ENCODE measurements at places on chromosomes 11 and 22.

DNA sequence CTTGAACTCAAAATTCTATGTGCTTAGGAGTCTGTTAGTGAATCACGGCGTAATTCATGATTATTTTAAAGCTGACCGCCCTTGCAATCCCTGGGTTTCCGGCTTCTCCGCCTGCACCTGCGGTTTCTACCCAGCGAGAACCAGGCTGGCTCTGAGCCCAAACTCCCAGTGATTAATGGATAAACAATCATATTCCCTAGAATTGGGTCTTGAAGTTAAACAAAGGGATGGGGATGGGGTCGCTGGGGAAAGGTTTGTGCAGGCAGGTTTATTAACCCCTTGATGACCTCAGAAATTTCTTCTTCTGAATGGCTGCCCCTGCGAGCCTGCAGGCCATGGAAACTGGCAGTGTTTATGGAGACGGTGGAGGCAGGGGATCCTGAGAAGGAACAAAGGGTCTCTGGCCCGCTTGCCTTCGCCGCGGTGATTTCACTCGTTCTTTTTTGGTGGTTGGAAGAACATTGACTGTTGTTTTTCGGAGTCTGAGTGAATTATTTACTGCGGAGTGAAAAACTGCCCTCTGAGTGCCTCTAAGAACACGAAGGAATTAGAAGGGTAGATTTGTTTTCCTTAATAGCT, 1000.3 kb downstream of the BRD1 start:
- DNase-seq, result no peak

GRCh38 chr22:30881361-30882183, 87.0 kb downstream of the MORC2 start:
- no peak for DNase-seq

DNA sequence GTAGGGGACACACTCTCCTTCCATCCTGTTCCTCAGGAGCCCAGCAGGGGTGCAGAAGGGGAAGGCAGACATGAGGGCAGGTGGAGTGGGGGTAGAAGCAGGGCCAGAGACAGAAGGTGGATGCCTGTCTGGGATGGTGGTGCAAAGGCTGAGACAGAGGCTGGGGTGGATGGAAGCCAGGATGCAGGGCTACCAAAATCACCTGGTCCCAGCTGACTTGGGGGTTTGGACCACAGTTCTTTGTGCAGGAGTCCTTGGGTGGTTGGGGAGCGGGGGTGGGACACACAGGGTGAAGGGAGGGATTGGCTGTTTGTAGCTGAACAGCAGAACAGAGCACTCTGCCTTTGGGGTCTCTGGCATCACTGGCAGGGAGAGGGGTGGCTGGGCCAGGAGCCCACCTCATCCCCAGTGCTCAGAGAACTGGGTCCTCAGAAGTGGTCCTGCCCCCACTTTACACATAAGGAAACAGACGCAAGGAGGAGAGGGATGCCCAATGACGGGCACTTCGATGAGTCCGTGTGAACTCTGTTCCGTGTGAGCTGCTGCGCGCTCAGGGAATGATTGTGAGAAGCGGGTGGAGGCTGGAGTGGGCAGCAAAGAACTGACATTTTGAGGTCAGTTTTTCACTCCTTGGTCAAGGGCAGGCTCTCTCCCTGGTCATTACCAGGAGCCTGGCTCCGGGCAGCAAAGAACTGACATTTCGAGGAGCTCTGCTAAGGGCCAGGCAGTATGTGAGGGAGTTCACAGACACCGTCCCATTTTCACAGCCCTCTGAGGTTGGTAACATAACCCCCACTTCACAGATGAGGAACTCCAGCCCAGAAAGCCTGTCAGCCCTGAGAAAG, 1.9 kb downstream of the TAGLN start:
- peak; percentile 26 for DNase-seq

- no peak for DNase-seq
Observed at GRCh38 chr11:47329987-47330931, 22.2 kb downstream of the MYBPC3 start.

DNA sequence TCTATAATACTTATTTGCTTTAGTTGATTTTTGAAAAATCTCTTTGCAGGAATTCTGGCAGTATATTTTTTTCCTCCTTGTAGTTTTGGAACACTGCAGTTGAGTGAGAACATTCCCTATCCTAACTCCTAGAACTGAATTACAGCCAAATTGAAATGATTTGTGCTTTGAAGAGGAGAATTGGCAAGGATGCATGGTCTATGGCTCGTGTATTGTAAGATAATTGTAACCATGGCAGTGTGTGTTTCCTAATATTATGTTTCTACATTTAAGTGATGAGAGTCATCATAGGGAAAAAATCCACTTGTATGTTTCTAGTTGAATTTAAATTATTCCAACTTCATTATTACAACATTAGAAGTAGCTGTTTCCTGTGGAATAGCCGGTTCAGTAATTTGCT, 80.9 kb upstream of the MYO18B start:
- no peak for DNase-seq

DNA sequence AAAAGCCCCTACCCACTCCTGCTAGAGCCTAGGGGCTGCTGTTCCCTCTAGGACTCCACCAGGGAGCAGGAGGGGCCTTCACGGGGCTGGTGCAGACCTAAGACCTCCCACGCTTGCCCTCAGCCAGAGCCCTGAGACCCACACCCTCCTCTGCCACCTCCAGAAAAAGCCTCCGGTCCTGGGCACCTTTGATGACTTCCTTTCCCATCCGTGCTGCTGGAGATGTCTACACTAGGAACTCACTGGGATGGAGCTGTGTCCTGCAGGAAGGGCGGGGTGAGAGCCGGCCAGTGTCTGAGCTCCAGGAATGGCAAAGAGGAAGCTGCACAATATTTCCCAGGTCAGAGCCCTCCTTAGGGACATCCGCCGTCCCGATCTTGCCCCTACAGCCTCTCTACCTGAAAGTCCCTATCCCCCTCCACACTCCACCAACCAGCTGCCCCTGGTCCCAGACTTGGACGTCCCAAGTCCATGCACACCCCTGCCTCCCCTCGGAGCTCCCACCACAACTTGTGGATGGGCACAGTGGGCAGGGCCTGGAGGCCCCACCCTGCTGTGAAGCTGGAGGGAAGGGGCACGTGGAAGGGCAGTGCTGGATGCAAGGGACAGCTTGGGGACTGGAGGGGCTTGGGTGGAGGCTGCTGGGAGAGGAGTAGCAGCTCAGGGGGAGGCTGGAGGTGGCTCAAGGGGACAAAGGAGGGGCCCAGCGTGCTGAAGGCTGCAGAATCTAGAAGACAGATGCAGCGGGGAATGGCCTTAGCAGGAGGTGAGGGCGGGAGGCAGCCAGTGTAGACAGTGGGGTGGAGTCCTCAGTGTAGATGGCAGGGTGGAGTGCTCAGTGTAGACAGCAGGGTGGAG, 13.5 kb upstream of the LRP5 start:
- no peak for DNase-seq

DNA sequence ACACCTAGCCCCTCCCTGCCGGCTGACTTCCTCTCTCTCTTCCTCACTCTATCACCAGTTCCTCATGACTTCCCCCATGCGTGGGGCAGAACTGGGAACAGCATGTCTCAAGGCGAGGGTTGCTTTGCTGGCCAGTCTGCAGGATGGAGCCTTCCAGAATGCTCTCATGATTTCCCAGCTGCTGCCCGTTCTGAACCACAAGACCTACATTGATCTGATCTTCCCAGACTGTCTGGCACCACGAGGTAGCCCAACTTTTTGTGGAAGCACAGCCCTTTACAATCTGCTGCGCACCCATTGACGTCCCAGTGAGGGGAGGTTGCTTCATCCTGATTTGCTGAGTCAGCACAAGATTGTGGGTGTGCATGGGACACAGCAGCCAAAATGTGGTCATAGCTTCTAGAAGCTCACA, 8.6 kb downstream of the TCN2 start:
- DNase-seq, result no peak

DNA sequence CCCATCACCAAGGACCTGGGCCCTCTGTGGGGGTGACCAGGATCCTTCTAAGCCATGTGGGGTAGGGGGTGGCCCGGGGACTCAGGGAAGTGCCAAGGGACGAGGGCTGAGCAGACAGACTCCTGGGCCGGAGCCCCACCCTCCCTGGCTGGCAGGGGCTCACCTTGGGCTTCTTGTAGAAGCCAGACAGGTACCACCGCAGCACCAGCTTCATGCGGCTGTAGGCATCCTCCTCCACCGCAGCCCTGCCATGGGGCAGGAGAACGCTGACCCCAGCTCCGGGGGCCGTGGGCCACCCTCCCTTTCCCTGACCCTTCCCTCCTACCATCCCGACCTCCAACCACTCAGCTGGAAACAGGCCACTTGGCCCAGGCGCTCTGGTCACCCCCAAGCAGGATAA, 45.9 kb upstream of the CARS1 start:
- DNase-seq, result peak; percentile 26

- DNase-seq, result no peak
Observed at GRCh38 chr22:26565889-26566288, 24.0 kb downstream of the TPST2 start.

- no peak for DNase-seq
Observed at GRCh38 chr11:4637662-4638047, 378 bp downstream of the OR51D1 start.

GRCh38 chr11:119030029-119030328, 698 bp downstream of the SLC37A4 start:
- no peak for DNase-seq

DNA sequence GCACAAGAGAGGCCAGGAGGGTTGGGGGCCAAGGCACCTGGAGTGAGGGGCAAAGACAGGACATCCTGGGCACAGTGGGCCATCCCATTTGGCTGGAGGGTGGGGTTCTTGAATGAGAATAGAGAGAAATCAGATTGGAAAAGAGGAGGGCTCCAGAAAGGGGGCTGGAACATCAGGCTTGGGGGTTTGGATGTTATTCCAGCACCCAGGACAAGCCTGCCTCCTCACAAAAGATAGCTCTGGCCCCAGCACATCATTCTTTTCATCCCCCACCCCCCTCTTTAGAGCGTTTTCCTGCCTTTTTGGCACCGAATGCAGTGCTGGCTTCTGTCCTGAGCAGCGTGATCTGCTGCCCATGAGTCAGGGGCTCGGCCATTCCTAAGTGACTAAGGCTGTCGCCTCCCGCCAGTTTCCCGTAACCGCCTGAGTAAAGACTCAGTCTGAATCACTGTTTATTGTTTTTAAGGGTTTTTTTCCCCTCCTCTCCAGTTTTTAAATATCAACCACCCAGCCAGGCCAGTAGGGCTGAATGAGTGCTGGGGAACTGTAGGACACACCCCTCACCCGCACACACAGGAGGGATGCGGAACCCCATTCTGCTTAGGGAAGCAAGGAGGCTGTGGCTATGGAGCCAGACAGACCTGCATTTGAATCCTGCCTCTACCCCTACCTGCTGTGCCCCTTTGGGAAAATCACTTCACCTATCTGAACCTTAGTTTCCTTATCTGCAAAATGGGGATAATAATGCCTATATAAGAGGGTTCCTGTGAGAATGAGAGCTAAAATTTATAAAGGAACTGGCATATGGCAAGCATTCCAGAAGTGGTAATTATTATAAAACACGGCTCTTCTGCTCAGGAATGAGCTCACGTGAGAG, 32.4 kb upstream of the NAV2 start:
- no peak for DNase-seq

- DNase-seq, result no peak
Observed at GRCh38 chr11:14423633-14424032, 64.7 kb upstream of the RRAS2 start.

GRCh38 chr11:105719073-105719822, 109.4 kb downstream of the GRIA4 start:
- DNase-seq, result peak; percentile 6

- no peak for DNase-seq
Observed at GRCh38 chr22:42920101-42920820, 63.2 kb upstream of the ARFGAP3 start.

- DNase-seq, result no peak
Observed at GRCh38 chr11:73566977-73567755, 30.7 kb downstream of the FAM168A start.

GRCh38 chr11:113730887-113731726, 25.0 kb upstream of the TMPRSS5 start:
- no peak for DNase-seq

DNA sequence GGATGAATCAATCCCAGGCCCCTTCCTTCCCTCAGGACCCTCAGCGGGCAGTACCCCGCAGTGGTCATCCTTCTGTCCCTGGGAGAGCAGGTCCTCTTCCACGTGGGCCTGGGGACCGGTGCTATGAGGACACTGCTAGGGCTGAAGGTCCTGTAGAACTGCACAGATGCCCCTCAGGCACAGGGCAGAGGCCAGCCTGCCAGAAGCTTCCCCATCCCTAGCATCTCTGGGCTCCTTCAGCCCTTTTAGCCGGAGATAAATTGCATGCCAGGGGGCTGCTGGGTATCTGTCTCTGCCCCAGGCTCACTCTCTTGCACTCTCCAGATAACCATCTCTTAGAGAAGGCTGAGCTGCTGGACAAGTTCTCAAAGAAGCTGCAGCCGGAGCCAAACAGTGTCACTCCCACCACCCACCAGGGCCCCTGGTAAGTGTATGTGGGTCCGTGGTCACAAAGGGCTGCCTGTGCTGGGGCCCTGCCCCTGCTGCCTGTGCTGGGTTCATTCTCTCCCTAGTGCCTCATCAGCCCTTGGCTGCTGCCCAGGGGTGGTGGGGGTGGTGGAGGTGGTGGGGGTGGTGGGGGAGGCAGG, 2.3 kb downstream of the ATG16L2 start:
- DNase-seq, result peak; percentile 26

GRCh38 chr22:44850946-44851345, 98.6 kb downstream of the ARHGAP8 start:
- no peak for DNase-seq

- DNase-seq, result no peak
Observed at GRCh38 chr11:106087815-106088435, 10.5 kb downstream of the AASDHPPT start.
